ENCODE measurements at places on chromosomes 3 and 15.
A peak's percentile ranks its signal among the peaks of the same experiment; 100 is the strongest.

- no peak for DNase-seq
These were observed 77.8 kb downstream of the EFL1 start for GRCh38 chr15:82184776-82185175.

DNA sequence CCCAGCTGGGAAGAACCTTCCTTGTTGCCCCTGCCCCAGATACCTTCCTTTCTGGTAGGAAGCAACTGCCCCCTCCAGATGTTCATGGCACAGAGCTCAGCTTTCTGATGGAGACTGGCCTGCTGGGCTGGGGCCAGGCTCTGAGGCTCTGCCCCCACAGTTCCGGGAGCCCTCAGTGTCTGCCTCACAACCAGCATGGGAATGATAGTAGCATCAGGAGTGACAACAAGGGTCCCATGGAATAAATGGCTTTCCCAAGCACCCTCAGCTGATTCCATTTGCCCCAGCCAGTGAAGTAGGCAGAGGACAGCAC, 65.6 kb upstream of the IQSEC1 start:
- DNase-seq, result no peak

- DNase-seq, result no peak
These were observed 25.0 kb downstream of the ADAM10 start for GRCh38 chr15:58724466-58724865.

DNA sequence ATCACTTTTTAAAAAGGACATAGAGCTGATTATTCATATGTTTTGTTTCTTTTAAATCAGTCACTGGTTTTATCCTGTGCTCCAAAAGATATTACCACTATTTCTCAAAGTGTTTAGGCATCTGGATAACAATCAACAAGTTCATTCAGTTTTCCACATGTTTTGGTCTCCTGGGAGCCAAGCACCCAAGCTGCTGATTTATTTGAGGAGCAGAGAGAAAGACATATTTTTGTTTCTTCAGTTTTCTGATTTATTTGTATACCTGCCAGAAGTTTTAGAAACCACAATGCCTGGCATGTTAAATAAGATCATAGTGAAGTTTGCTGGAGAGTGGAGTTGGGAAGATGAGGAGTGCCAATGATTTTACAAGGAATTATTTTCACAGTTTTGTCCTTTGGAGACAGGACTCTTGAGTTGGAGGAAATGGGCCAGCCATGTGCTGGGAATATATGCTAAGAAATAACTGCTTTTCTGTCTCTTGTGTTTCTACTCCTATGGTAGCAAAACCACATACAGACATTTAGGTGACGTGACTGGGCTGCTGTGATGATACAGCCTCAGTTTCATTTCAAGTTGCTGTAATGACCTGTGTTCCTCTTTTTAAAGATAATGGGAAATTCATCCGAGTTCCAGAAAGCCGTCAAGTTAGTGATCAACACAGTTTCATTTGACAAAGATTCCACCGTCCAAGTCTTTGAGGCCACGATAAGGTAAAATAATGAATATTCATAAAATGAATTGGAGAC, 11.7 kb downstream of the EDEM1 start:
- no peak for DNase-seq

DNA sequence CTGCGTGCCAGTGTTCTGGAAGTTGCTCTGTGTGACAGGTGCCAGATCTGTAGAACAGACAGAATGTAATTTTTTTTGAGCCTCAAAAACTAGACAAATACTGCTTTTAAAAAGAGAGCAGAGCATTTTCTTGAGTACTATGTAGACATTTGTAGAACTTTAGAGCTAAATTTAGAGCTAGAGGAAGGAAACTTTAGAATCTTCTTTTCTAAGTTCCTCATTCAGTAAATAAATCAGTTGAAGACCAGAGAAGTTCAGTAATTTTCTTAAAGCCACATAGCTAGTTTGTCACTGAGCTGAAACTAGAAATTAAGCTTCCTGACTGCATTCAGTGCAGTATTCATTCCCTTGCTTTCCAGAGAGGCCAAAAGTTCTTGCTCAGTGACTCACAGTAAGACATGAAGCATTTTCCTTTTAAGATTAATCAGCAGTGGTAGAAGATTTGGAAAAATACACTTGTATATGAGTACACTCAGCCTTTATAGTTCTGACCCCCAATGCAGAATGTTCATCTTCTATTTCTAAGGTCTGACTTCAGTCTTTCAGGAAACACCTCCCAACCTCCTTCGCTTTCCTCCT, 83.6 kb upstream of the TSEN2 start:
- no peak for DNase-seq

GRCh38 chr3:13598926-13599886, 50.3 kb downstream of the FBLN2 start:
- peak; percentile 77 for DNase-seq

DNA sequence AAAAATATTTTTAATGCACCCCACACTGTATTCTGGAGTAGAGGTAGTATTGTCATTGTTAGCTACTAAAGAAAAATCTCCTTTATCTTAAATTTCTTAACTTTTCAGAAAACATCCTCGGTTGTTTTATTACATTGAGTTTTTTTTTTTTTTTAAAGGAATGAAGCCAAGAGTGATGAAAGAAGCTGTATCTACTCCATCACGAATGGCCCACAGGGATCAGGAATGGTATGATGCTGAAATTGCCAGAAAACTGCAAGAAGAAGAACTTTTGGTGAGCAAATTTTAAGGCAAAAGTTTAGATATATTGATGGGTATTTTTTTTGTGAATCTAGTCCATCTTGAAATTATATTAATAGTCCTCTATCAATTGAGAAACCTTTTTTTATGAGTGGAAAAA, 49.7 kb upstream of the UTS2B start:
- no peak for DNase-seq

- DNase-seq, result no peak
These were observed 13.7 kb downstream of the SH3BP5 start for GRCh38 chr3:15318661-15319060.

DNA sequence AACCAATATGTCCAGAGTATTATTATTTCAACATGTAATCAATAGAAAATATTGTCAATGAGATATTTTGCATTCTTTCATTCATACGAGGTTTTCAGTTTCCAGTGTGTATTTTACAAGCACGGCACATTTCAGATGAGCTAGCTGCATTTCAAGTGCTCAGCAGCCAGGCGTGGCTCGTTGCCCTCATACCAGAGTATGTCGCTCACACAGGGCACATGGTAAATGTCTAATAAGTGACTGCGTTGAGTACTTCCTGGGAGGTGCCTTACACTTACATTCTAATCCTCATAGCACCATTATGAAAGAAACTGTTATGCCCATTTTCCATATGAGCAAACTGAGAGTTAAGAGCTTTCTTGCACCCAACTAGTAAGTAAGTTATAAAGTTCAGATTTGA, 47.4 kb downstream of the TMEM266 start:
- DNase-seq, result no peak

- no peak for DNase-seq
These were observed 105.9 kb downstream of the DUT start for GRCh38 chr15:48437178-48437577.

DNA sequence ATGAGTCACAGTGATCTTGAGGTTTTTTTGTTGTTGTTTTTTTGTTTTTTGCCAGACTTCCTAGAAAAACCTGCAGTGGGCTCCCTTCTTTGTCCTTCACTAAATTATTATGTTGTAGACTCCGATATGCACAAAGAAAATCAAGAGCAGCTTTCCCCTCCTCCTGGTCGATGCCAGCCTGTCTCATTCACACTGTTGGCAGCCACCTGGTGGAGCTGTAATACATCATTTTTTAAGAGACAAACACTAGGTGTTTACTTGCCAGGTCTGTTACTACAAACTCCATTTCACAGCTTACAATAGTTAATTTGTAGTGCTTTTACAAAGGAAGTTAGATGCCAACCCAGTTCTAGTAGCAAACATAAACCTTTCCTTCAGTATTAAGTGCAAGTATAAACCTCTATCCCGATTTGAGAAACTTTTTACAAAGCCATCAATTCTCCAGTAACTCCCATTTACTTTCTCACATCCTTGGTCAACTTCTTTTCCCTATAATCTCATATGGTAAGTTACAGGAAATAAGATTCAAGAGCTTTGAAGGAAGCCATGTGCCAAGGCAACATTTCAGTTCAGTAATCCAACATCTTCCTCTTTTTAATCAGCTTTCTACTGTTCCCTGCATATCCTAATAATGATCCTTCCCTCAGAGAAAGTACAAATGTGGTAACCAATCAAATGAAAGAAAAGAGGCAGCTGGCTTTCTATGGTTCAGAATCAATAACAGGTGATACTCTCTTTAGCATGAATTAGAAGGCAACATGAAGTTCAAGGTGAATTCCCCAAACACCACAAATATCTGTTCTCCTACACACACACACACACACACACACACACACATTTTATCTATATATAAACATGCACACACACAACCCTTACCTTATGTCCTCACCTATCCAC, 14.0 kb downstream of the AAGAB start:
- no peak for DNase-seq

GRCh38 chr15:27993996-27994780, 104.9 kb downstream of the OCA2 start:
- no peak for DNase-seq

GRCh38 chr15:90035095-90035839, 34.1 kb downstream of the ZNF710 start:
- DNase-seq, result peak; percentile 55
